ENCODE measurements at places on chromosomes 6 and 20. TPM values are rescaled to one million over a fixed set of nuclear protein-coding genes. Genes with fewer than 3 reads are reported as not detected.

DNA sequence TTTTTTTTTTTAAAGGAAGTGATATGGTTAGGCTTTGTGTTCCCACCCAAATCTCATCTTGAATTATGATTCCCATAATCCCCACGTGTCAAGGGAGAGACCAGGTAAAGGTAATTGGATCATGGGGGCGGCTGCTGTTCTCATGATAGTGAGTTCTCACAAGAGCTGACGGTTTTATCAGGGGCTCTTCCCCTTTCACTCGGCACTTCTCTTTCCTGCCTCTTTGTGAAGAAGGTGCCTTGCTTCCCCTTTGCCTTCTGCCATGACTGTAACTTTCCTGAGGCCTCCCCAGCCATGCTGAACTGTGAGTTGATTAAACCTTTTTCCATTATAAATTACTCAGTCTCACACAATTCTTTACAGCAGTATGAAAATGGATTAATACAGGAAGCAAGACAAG, 64.3 kb downstream of the ZFP64 start:
- no peak for DNase-seq

DNA sequence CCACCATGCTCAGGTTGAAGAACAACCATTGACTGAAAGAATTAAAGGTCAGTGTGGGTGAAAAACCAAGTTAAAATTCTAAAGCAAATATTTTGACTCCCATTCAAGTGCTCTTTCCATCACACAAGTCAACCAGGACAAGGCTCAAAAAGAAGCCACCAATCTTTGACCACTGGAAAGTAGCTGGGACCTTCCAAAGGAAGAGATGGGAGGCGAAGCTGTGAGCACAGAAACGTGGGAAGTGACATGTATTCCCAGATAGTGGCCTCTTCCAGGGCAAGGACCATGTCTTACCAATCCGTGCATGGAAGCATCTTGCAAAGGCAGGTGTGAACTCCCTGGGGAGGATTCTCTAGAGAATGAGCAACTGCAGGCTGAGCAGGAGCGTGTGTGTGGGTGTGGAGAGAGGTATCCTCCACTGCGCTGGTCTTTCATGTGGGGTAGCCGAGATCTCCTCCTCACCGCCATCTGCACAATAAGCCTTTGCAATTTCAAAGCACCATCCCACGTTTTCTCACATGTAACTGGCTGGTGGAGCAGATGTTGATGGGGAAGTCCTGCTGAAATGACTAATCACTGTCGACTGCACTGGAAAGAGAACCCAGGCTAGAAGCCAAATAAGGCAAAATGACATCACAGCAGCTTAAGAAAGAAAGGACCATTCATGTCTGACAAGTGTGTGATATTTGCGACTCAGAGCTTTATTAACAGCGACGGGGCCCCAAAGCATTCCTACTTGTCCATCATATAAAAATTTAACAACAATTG, 189.4 kb upstream of the RREB1 start:
- no peak for DNase-seq

GRCh38 chr6:152952045-152952444, 30.8 kb downstream of the FBXO5 start:
- no peak for DNase-seq

DNA sequence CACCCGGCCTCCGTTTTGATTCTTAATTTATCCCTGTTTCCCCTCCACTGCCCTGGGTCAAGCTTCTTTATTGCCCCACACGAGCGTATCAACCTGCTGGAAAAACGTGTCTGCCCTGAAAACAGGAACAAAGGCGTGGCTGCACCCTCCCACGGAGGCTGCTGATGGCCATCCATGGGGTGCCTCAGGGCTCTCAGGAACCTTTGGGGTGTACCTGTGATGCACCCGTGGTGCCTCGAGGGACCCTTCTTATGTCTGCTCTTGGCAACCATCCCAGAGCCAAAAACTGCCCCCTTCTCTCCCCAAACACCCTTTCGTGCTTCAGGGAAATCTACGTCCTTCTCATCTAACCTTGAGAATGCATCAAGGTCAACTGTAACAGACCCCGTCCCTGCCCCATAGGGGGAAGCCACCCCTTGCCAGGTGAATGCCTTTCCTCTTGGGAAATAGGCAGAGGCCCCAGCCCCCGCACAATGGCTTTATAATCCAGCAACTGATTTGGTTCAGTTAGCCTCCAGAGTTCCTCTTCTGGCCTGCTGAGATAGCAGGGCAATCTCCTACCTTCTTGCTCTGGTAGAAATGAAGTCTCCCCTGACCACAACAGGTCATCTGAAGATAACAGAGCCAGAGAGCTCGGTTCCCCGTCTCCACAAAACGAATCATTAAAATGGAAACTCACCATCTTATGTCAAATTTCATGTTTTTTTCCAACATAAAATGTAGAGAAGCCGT, 29.4 kb downstream of the PSMG4 start:
- no peak for DNase-seq

The POLR1C gene
- polyA plus RNA-seq, result 37.9 TPM

The TP53INP2 gene
- 13.5 TPM for polyA plus RNA-seq

DNA sequence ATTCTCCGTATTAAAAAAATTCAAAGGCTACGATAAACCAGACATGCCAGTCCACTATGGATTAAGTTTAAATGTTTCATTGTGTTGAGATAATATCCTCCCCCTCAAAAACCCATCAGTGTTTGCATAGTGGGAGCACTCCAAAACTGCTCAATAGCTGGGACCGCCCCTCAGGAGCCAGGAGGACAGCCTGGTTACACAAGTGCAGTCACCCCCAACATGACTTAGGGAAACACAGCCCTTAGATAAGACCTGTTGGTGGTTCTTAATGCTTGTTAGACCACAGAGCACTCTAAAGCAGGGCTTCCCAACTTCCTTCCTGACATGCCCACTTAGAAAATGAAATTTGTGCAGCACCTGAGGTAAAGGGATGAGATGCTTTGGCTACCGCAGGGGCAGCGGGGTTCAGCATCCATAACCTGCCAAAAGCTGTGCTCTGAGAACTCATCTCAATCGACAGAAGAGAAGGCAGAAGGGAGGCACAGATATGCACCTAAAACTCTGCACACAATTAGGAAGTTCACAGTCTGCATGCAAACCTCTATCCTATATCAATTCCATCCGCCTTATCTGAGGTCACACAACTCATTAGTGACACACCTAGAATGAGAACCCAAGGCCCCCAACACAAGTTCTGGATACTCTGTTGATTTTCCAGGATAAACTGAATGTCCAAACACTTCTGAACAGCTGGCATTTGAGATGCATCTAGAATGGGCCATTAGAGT, 74.3 kb downstream of the RALGAPA2 start:
- DNase-seq, result no peak

DNA sequence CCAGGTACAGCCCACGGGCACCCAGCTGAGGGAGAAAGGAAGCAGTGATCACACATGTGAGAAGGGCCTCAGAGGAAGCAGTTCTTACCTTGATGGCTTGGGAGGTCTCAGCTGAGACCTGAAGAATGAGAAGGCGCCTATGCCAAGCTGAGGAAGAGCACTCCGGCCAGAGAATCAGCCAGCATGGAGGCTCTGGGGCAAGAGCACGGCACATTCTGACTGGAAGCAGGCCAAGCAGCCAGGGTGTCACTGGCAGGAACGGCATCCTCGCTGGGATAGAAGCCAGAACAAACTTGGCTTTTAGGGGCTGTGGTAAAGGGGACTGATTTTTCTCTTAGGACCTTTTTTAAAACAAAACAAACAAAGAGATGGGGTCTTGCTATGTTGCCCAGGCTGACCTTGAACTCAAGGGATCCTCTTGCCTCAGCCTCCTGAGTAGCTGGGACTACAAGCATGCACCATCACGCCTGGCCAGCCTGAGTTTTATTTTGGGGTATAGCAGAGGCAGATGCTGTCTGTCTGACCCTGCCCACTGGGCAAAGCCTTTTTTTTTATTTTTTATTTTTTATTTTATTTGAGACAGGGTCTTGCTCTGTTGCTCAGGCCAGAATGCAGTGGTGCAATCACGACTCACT, 17.6 kb downstream of the GHRH start:
- DNase-seq, result no peak

The CCM2L gene
- 7.0 TPM for polyA plus RNA-seq

DNA sequence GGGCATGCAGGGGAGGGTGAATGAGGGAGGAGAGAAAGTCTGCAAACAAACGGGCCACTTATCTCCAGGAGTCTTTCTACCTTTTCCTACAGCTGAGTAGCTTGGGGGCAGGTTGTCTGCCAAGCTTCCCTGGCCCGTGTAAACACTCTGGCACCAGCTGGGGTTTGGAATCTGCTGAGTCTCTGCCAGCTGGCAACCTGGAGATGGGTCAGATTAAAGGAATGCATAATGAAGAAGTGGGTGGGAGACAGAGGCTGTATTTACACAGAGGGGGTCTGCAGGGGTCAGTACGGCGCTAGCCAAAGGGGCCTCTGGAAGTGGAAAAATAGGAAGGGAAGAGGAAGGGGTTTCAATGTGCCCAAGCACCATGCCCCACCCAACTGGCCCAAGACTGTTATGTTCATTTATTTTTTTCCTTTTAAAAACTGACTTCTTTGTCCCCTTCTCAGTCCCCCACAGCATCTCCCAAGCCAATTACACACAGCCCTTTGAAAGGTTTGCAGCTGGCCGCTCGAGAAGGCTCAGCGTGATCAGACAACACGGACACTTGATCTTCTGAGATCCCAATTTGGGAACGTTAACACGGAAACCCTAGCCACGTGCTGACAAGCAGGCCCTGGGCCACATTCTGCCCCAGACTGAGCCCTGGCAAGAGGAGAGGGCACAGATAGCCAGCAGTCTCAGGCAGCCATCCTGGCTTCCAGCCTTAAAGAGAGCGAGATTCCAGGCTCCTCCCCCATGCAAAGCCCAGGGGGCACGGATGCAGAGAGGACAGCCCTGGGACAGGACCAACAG, 25.2 kb downstream of the TRAM2 start:
- DNase-seq, result no peak

The GLP1R gene
- 0.62 TPM for polyA plus RNA-seq

The COL12A1 gene
- 141 TPM for polyA plus RNA-seq

- DNase-seq, result no peak
Measured at GRCh38 chr20:16205507-16205906, 367.7 kb downstream of the KIF16B start.

- no peak for DNase-seq
Measured at GRCh38 chr20:51493346-51493791, 49.1 kb downstream of the NFATC2 start.

DNA sequence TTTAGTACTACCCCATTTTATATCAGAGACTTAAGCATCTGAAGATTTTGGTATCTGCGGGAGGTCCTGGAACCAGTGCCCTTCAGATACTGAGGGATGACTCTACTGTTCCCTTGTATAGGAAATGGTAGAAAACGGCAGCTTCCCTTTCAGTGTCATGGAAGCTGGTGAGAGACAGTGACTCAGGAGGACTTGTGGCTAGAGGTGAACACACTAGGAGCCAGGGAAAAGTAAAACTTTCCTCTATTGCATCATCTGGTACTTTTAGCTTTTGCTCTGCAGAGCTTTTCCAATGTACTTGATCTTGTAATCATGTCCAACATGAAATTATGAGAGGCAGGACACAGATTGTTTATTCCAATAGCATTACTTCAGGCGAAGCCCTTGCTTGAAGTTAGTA, 45.0 kb downstream of the RNF144B start:
- DNase-seq, result no peak

DNA sequence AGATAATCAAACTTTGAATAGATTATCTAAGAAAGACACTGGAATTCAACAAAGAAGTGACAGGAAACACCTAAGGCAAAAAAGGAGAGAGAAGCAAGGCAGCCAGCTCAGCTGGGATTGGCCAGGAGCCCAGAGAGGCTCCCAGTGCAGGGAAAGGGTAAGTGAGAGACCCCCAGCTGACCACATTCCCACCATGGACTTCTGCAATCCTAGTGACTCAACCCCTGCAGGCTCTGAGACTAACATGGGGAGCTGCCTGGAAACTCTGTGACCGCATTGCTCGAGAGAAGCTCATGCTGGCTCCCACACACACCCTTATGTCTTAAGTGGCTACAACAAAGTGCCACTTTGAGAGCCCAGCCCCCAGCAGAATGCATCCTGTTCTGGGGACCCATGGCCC, 215.1 kb downstream of the PACRG start:
- DNase-seq, result no peak

The SH3BGRL2 gene
- 44.2 TPM for polyA plus RNA-seq

- no peak for DNase-seq
Measured at GRCh38 chr6:118706702-118707101, 55.3 kb upstream of the CEP85L start.

DNA sequence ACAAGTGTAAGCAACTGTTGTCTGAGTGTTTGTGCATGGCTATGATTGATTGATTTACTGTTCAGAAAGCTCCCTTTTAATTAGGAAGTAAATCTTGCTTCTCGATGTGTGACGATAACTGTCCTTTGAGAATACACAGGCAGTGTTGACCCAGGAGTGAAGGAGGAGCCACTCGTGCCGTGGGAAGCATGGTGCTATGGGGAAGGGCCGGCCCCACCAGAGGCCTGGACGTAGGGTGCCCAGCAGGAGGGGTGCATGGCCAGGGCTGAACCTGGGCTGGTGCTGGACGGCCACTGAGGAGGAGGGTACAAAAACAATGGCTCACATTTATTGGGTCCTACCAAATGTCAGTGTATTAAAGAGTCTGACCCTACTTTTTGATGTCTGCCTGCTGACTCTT, 60.7 kb downstream of the ANKRD60 start:
- no peak for DNase-seq

The B3GALT4 gene
- 4.8 TPM for polyA plus RNA-seq

The SLPI gene
- polyA plus RNA-seq, result 0.34 TPM

DNA sequence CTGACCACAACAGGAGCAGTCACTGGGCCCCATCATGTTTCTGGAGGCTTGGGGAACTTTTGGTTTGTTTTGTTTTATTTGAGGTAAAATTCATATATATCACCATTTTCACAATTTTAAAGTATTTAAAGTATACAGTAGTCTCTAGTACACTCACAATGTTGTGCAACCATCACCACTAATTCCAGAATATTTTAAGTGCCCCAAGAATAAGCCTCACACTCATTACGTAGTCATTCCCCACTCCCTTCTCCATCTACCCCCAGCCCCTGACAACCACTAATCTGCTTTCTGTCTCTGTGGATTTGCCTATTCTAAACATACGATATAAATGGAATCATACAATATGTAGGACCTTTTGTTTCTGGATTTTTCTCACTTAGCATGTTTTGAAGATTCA, 29.0 kb downstream of the RTN4IP1 start:
- DNase-seq, result no peak
